T-cell (primary cell): ENCODE measurements at places on chromosomes 3 and 15. TPM values are rescaled to one million over a fixed set of nuclear protein-coding genes. Genes with fewer than 3 reads are reported as not detected.

GRCh38 chr3:63798544-63798943, 20.6 kb upstream of the C3orf49 start:
- no peak for DNase-seq
- no peak overlapping the region for H3K4me3 ChIP-seq
- no peaks in the 10 kb centered on the region for H3K36me3 ChIP-seq

DNA sequence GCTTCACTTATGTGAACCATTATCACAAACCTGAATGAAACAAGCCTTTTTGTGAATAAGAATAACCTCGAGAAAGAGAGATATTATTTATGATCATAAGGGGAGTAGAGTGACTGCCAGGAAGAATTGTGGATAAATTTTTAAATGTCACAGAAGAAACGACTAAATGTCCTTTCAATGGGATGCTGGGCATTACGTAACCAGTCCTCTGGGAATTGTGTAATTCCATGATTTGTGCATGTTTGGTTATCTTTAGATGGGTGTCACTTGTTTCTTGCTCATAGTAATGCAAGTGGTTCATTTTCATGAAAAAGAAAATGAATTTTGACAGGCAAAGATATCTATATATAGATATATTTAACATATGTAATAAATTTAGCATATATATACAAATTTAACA, 379.5 kb upstream of the AGTR1 start:
- H3K4me1 ChIP-seq = no peaks in the 10 kb centered on the region
- no peaks in the 10 kb centered on the region for H3K36me3 ChIP-seq
- no peaks in the 10 kb centered on the region for H3K27me3 ChIP-seq
- no peak overlapping the region for H3K27ac ChIP-seq
- DNase-seq = no peak
- no peak overlapping the region for H3K4me3 ChIP-seq

DNA sequence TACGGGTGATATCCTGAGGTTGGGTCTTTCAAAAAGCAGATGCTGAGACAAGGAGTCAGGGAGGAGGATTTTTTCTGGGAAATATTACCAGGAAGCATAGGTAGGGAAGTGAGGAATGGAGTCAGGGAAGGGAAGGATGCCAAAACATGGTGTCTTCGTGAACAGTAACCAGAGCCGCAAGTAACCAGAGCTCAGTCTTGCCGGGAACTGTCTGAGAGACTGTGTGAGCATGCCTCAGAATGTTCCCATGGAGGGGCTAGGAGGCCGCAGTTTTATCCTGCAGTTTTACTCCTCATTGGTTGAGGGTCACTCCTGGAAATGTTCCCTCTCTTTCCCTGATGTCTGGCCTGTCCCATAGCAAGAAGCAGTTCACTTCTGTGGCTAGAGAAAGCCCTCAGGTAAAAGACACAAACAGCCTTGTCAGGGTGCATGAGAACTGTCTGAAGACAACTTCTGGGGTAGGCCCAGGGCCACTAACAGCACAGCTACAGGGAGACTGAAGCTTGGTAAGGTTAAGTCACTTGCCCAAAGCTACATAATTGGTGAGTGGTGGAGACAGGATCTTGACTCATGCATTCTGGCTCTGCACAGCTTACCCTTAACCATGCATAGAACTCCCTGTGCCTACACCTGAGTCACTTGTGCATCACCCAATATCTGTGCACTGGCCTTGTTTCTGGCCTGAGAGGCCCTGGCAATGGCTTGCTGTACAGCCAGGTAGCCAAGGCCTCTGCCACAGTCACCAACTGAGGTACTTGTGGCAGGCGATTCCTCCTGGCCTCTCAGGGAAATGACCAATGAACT, 76.3 kb upstream of the FRMD4B start:
- no peak overlapping the region for H3K27ac ChIP-seq
- H3K27me3 ChIP-seq = no peaks in the 10 kb centered on the region
- no peaks in the 10 kb centered on the region for H3K4me1 ChIP-seq
- DNase-seq = no peak
- no peak overlapping the region for H3K4me3 ChIP-seq

DNA sequence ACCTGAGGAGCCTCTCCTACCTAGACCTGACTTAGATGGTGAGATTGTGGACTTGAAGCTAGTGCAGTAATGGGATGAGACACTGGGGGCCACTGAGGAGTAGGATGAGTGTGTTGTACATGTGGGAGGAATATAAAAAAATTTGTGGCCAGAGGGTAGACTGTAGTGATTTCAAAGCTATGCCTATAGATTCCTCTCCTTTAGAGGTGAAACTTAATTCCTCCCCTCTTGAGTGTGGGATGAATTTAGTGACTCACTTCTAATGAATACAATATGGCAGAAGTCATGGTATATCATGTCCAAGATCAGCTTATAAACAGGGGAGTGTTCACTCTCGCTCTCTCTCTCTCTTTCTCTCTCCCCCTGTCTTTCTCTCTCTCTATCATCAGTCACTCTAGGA, 6.7 kb downstream of the ZNF860 start:
- no peak for DNase-seq
- no peaks in the 10 kb centered on the region for H3K27me3 ChIP-seq
- H3K4me1 ChIP-seq = no peaks in the 10 kb centered on the region
- H3K4me3 ChIP-seq = no peak overlapping the region
- H3K36me3 ChIP-seq = no peaks in the 10 kb centered on the region
- no peak overlapping the region for H3K27ac ChIP-seq

DNA sequence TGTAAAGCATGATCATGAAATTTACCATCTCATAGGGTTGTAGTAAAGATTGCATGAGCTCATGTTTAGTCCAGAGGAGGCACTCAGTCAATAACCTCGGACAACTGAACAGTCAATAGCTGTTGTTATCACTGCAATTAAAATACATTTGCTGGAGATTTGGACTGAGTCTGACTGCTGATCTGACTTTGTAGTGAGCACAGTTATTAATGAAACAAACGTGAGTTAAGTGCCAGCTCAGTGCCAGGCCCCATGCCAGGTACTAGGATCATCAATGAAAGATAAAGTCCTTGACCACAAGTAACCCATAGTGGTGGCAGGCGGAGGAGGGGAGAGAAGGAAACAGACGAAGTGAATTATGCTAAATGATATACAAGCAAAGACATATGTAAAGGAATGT, 43.7 kb upstream of the PRICKLE2 start:
- H3K27me3 ChIP-seq = peaks cover 5% of the 10 kb centered on the region
- no peaks in the 10 kb centered on the region for H3K36me3 ChIP-seq
- H3K27ac ChIP-seq = no peak overlapping the region
- H3K4me1 ChIP-seq = no peaks in the 10 kb centered on the region
- H3K4me3 ChIP-seq = no peak overlapping the region

- H3K4me3 ChIP-seq = no peak overlapping the region
- H3K4me1 ChIP-seq = peaks cover 29% of the 10 kb centered on the region
- DNase-seq = no peak
- no peaks in the 10 kb centered on the region for H3K27me3 ChIP-seq
- H3K36me3 ChIP-seq = no peaks in the 10 kb centered on the region
Observed at GRCh38 chr3:109803274-109803673, 465.9 kb upstream of the DPPA4 start.

DNA sequence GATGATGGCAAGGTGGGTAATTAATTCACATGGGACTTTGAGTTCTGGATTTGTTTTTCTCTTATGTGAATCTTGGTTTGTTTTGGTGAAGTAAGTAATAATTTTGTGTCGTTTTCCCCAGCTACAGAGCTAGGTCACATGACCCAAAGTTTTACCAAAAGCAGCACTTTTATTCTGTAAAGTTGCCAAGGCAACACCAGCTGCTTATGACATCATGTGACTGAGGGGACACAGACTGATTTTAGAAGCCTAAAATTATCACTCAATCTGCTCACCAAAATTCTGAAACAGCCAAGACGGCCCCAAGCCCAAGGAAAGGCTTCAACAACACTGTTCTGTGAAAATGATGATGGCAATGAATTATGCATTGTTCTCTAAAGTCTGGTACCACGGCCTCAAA, 63.9 kb downstream of the MEX3B start:
- DNase-seq = no peak
- no peak overlapping the region for H3K4me3 ChIP-seq
- H3K27ac ChIP-seq = no peak overlapping the region
- no peaks in the 10 kb centered on the region for H3K36me3 ChIP-seq
- H3K4me1 ChIP-seq = no peaks in the 10 kb centered on the region
- H3K27me3 ChIP-seq = no peaks in the 10 kb centered on the region

- no peaks in the 10 kb centered on the region for H3K36me3 ChIP-seq
- H3K27ac ChIP-seq = no peak overlapping the region
- H3K4me1 ChIP-seq = peaks cover 22% of the 10 kb centered on the region
- no peak for DNase-seq
Observed at GRCh38 chr3:37907906-37908305, 46.2 kb downstream of the CTDSPL start.

- H3K4me1 ChIP-seq = no peaks in the 10 kb centered on the region
- no peaks in the 10 kb centered on the region for H3K36me3 ChIP-seq
- DNase-seq = no peak
- no peaks in the 10 kb centered on the region for H3K27me3 ChIP-seq
- no peak overlapping the region for H3K4me3 ChIP-seq
Observed at GRCh38 chr3:101964861-101965260, 115.5 kb downstream of the NFKBIZ start.

DNA sequence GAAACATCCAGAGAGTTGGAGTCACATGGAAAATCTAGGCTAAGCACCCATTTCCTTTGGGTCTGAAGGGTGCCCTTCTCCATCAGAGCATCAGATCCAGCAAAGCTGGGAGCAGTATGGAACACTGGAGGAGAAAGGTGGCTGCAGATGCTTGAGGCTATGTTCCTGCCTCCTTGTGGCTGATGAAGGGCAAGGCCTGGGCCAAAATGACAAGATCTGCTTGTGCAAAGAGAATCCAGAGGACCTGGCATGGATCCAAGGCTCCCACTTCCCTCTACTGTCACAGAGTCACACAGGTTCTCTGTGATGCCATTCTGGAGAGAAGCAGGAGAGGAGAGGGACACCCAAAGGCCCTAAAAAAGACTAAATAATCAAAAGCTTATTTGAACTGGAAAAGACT, 9.2 kb upstream of the ATP8B4 start:
- no peaks in the 10 kb centered on the region for H3K27me3 ChIP-seq
- H3K27ac ChIP-seq = no peak overlapping the region
- no peaks in the 10 kb centered on the region for H3K36me3 ChIP-seq
- no peak for DNase-seq

GRCh38 chr3:50271314-50271936, 2.5 kb downstream of the SEMA3B start:
- no peak for DNase-seq
- no peak overlapping the region for H3K27ac ChIP-seq
- H3K36me3 ChIP-seq = no peaks in the 10 kb centered on the region
- peaks cover 58% of the 10 kb centered on the region for H3K27me3 ChIP-seq
- H3K4me1 ChIP-seq = peaks cover 39% of the 10 kb centered on the region
- no peak overlapping the region for H3K4me3 ChIP-seq

Gene IGSF11
- 0.20 TPM for total RNA-seq

Gene FMN1
- 15.7 TPM for total RNA-seq

Gene CAND2
- 5.0 TPM for total RNA-seq

Gene CADM2
- not detected for total RNA-seq

Gene ANKRD63
- total RNA-seq = 0.23 TPM

Gene GABPB1
- total RNA-seq = 21.6 TPM

Gene LSAMP
- not detected for total RNA-seq

Gene ADAMTSL3
- total RNA-seq = 0.15 TPM

Gene GABRR3
- total RNA-seq = not detected

Gene GRAMD1C
- total RNA-seq = 0.43 TPM
